ENCODE measurements at places on chromosomes 7 and 10.

- DNase-seq = peak; percentile 76
Measured at GRCh38 chr7:33459340-33459751, 330.0 kb downstream of the BBS9 start.

DNA sequence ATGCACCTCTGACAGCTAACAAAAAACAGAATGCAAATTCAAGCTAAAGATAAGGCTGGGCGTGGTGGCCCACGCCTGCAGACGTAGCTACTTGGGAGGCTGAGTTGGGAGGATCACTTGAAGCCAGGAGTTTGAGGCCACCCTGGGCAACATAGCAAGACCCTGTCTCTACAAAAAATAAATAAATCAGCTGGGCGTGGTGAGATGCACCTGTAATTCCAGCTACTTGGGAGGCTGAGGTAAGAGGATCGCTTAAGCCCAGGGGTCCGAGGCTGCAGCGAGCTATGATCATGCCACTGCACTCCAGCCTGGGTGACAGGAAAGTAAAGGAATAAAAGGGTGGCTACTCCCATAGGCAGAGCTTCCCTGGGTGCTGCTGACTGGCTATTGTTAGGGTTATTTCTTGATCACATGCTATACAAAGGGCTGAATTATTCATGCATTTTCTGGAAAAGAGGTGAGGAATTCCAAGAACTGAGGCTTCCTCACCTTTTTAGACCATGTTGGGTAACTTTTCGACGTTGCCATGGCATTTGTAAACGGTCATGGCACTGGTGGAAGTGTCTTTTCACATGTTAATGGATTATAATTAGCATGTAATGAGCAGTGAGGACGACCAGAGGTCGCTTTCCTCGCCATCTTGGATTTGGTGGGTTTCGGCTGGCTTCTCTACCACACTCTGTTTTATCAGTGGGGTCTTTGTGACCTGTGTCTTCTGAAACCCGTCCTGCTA is 6.9 kb upstream of the PSMG3 start:
- no peak for DNase-seq

DNA sequence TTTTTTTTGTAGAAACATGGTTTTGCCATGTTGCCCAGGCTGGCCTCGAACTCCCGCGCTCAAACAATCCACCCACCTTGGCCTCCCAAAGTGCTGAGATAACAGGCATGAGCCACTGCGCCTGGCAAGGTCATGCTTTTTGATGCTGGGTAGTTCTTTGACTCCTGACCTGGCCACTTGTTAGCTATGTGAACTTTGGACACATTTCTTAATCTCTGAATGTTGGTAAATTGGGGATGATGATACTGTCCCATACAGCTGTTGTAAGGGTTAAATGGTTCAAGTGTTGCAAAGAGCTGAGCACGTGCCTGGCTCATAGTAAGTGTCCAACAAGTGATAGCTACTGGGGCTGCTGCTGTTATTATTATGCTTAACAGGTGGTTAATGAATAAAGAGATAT is 2.3 kb downstream of the ZNHIT1 start:
- DNase-seq = no peak

- DNase-seq = no peak
Measured at GRCh38 chr7:105587909-105588635, 6.8 kb upstream of the EFCAB10 start.

GRCh38 chr7:135721198-135721820 is 6.7 kb downstream of the SLC13A4 start:
- no peak for DNase-seq

GRCh38 chr10:114714281-114714741 is 56.2 kb upstream of the ABLIM1 start:
- DNase-seq = peak; percentile 91

Measured in epithelial cell of esophagus (primary cell).